ENCODE measurements at places on chromosomes 2 and 18.

- DNase-seq: no peak
Measured at GRCh38 chr18:52572036-52573000, 232.3 kb downstream of the DCC start.

DNA sequence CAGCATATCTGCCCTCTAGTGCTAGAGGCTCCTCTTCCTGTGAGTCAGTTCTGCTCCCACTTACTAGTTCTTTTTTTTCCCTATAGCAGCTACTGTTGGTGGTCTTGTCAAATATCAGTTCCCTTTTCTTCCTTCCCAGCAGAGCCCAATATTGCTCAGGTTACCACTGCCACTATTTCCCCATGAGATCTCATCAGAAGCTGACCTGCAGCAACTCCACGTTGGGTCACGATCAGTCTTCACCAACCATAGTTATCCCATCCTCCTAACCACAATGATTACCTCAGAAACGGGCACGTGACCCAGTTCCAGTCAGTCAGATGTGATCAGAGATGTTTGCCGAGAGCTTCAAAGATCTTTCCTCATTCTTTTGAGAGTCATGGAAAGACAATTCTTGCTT lies 59.7 kb upstream of the CAPN13 start:
- DNase-seq: no peak

GRCh38 chr2:98753801-98754200 lies 22.9 kb upstream of the MGAT4A start:
- no peak for DNase-seq

GRCh38 chr2:128755695-128756364 lies 437.2 kb upstream of the HS6ST1 start:
- no peak for DNase-seq

GRCh38 chr2:54708584-54709335 lies 14.7 kb upstream of the EML6 start:
- DNase-seq: peak; percentile 69

GRCh38 chr2:143162123-143162837 lies 33.1 kb downstream of the ARHGAP15 start:
- DNase-seq: no peak

DNA sequence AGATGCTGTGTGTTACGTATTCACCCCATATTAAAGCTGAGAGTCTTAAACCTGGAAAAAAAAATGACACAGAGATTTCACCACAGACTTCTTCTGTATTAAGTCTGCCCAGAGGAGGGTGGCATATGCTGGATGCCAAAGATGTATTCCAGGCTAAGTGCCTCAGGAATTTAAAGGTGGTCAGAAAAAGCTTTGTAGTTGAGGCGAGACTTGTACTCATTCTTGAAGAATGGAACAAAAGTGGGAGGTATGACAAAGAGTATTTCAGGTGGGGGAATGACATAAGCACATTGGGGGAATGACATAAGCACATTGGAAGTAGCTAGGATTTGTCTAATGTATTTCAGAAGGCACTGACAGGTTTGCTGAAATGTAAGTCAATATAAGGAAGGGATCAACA lies 98.6 kb downstream of the BABAM2 start:
- DNase-seq: no peak

GRCh38 chr2:170073288-170073687 lies 104.7 kb upstream of the MYO3B start:
- no peak for DNase-seq

DNA sequence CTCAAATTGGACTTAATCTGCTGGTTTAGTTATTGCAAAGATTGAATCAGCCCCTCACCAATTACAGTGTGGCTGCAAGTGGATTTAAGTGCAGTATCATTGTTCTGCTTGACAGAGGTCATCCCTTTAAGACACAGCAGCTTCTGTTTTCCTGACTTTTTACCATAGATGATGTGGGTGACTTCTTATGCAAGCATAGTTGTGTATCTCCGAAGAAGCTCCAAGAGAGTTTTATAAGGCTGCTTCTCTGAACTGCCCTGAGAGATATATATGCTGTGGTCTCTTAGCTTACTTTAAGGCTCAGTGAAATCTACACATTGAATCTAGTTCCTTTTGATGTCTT lies 3.5 kb downstream of the TRIB2 start:
- no peak for DNase-seq

GRCh38 chr2:85990084-85990483 lies 101.3 kb upstream of the ST3GAL5 start:
- no peak for DNase-seq

DNA sequence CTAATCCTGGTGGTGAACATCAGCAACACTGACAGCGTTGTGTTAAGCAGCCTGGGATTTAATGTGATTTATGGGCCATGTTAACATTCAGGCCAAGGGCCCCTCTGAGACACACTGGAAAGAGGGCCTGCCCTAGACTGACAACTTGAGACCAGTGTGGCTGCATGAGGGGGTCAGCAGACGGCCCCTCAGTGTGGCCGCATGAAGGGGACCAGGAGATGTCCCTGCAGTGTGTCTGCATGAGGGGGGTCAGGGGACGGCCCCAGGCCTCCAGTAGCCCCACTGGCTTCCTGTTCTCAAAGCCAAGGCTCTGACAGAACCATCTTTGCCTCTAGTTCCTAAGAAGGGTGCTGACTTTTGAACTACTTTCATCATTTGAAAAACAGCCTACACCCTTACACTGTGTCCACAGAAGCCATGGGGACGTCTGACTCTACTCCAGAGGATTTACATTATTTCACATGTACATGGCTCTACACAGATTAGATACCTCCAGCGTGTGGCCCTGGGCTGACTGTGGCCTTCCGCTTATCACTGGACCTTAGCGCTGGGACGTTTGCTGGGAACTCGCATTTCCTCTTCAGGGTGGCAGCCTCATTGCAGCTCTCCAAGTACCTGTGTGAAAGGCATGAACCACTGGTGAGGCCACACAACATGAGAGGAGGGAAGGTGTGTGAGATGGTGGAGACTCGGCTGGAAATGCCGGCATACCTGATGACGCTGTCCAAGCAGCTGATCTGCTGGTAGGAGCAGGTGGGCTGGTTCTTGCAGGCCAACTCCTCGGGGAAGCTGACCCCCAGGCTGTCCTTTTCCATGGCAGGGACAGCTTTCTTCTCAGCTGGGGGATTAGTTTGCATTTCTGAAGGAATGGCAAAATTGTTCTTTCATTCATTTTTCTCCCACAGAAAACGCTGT lies 18.2 kb upstream of the HES6 start:
- no peak for DNase-seq

- no peak for DNase-seq
Measured at GRCh38 chr2:184305105-184305504, 293.2 kb upstream of the ZNF804A start.

DNA sequence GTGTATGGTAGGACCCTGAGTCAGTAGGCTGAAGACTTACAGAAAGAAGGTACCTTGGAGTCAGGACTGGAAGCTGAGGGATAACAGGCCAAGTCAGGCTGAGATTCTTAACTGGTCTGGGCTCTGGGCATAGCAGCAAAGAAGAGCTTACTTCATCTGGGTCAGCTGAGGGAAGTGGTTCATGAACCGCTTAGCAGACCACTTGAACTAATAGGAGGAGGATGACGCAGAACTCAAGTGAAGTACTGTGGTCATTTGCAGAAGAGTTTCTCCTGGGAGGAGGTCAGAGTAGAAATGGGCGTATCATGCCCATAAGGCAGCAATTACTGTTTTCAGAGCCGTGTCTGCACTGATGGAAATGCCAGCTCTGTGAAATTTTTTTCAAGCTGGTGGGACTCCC lies 164.5 kb downstream of the LCLAT1 start:
- DNase-seq: no peak

All from left lobe of liver (tissue), 2 donors.